ENCODE measurements at places on chromosomes 3 and 15.

GRCh38 chr3:156603379-156604017, 48.6 kb upstream of the SSR3 start:
- no peak for DNase-seq
- H3K36me3 ChIP-seq: no peaks in the 10 kb centered on the region

- no peak overlapping the region for H3K4me3 ChIP-seq
- H3K4me1 ChIP-seq: no peaks in the 10 kb centered on the region
- no peak overlapping the region for H3K27ac ChIP-seq
- DNase-seq: no peak
Observed at GRCh38 chr15:55796321-55796965, 53.5 kb upstream of the PRTG start.

DNA sequence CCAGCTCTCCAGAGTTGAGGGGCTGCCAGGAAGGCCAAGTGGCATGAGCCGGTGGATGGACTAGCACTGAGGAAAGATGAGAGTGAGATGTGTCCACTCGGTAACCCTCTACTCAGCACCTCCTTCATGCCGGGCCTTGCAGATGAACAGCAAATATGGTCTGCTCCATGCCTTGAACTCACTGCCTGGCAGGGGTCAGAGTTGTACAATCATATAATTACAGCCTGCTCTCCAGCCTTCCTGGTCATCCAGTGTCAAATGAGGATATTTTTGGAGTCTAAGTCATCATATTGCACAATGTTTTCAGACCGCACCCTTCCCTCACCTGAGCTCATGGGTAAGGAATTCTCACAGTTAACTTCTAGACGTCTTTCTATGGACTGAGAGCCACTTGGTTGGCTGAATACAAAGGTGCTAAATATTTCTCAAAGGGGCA, 4.9 kb downstream of the MGLL start:
- peak overlapping the region; percentile 8 for H3K4me3 ChIP-seq
- DNase-seq: peak; percentile 78
- no peaks in the 10 kb centered on the region for H3K27me3 ChIP-seq
- peaks cover 76% of the 10 kb centered on the region for H3K4me1 ChIP-seq
- H3K27ac ChIP-seq: peak overlapping the region; percentile 12

DNA sequence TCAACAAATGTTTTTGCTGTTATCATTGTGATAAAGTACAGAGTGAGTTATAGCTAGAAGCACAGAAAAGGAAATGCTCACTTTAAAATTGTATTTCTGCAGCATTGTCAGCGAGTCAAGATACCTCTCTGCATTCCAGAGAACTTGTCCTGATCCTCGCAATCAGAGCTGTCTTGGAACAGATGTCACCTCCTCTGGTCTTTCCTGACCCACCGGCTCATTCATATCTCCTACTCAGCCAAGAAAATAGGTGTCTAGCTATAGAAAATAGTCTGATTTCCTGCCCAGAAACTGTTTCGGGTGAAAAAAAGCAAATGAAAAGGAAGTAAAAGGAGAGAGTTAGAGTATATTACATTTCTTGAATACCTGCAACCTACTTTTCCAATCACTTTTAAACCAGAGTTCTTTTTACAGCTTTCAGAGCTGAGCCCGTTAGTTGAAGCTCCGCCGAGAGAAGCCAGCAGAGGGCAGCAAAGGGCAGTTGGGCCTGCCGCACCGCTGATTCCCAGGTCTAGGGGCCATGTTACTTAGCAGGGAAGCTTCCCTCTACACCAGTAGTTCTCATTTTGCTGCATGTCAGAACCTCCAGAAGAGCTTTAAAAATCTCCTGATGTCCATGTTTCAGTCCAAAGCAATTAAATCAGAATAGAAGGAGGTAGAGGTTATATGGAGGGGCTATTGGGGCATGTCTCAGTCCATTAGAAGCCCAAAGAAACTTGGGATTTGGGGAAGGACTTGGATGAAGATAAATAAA, 185.7 kb upstream of the THRB start:
- DNase-seq: peak; percentile 42
- no peak overlapping the region for H3K4me3 ChIP-seq
- H3K36me3 ChIP-seq: no peaks in the 10 kb centered on the region
- H3K27me3 ChIP-seq: no peaks in the 10 kb centered on the region
- no peak overlapping the region for H3K27ac ChIP-seq
- no peaks in the 10 kb centered on the region for H3K4me1 ChIP-seq

Measured in HCT116 (cell line).